Stimulated activated CD4-positive, alpha-beta T cell treated with anti-CD3 and anti-CD28 coated beads, Interleukin-15, amount 100 ng/mL, for 48 hours (primary cell): ENCODE measurements at places on chromosomes 5 and 9.

DNA sequence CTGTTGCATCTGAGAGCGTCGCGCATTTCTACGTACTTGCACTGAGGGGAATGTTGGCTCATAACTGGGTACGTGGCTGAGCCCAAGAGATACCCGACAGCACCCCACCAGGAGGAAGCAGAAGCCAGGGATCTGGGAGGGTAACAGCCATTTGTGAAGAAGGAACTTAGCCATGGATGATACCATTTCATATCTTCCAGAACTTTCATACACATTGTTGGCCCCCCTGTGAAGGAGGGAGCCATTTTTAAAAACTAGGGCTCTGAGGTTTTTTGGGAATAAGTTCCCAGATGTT, 101.4 kb upstream of the SLC44A1 start:
- no peak for DNase-seq

- DNase-seq = no peak
Observed at GRCh38 chr5:110371725-110372041, 354.8 kb downstream of the TMEM232 start.

DNA sequence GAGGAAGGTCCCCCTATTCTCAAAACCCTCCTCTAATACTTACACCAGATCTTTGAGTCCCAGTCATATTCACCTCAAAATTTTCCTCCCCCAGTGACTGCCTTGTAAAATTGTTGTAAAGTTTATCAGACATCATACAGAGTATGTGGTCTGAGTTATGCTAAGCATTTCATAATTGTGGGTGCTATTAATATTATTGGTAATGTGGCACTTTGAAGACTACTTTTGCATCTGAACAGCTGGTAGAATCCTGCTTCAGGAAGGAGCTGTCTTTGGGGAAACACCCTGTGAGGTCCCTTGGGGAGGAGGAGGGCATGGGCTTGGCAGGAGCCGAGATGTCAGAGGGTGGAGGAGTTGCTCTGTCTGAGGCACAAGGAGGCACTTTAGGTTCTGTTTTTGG, 164.9 kb upstream of the ZNF618 start:
- no peak for DNase-seq

GRCh38 chr9:135963938-135964337, 2.8 kb upstream of the UBAC1 start:
- no peak for DNase-seq
